CD8-positive, alpha-beta memory T cell (primary cell): ENCODE measurements at places on chromosomes 7 and 10.

- no peak for DNase-seq
Observed at GRCh38 chr7:44438816-44439215, 51.6 kb downstream of the NUDCD3 start.

DNA sequence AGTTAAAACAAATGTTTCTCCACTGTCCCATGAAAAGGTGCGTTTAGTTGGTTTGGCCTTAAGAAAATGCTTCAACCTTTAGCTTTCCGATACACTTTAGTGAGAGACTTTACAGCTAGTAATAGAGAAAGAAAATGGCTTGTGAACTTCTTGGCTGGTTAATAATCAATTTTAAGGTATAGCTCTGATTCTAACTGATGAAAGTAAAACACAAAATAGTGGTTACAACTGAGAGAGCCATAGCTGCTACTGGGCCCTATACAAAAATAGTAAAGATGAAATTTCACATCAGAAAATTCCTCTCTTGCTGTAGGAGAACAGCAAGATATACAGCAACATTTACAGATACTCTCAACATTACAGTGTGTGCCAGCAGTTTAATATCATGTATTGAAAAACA is 371.4 kb downstream of the PHTF2 start:
- no peak for DNase-seq

DNA sequence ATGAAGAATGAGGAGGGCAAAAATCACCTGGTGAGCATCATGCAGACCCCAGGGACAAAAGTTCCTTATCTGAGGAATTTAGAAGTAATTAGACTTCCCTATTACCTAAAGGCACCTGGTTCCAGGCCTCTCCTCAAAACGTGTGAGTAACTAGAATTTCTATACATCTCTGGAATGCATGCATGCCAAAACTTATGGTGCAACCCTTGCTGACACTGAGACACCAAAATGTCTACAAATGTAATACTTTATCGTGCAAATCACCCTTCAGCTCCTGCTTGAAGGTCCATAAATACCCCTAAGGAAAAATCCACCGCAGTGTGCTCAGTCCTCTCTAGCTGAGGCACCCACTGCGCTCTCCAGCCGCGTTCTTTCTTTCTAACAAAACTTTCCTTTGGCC is 84.2 kb downstream of the PAXIP1 start:
- DNase-seq = no peak

DNA sequence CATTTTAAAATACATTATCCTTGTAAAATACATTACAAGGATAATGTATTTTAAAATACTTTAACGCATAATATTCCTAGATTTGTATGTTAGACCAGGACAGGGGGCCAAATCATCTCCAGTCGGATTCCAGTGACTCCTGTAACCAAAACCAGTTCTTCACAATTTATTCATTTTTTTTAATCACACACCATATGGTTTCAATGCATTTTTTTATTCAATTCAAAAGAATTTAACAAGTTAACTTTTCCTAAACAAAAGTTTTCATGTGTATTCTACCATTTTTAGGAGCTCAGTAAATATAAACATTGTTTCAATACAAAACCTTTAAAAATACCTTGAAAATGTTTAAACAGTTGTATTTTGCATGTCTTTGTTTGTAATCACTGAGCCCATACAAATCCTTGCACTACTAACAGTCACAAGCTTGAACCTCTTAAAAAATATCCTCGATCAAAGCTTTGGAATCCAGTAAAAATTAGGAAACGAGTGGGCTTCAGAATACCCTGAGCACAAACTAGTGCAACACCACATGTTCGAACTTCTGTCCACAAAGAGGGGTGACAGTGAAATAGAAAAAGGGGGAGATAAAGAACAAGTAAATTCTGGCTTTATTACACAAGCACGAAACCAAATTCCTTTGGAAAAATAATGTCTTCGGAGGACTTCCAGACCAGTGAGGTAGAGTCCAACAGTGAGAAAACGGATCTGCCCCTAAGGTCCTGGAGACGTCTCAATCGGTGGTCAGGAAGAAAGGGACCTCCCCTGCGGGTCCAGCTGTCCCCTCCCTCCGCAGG is 1.6 kb downstream of the CCDC71L start:
- no peak for DNase-seq
